A172 (cell line): ENCODE measurements at places on chromosomes 6 and 20.

DNA sequence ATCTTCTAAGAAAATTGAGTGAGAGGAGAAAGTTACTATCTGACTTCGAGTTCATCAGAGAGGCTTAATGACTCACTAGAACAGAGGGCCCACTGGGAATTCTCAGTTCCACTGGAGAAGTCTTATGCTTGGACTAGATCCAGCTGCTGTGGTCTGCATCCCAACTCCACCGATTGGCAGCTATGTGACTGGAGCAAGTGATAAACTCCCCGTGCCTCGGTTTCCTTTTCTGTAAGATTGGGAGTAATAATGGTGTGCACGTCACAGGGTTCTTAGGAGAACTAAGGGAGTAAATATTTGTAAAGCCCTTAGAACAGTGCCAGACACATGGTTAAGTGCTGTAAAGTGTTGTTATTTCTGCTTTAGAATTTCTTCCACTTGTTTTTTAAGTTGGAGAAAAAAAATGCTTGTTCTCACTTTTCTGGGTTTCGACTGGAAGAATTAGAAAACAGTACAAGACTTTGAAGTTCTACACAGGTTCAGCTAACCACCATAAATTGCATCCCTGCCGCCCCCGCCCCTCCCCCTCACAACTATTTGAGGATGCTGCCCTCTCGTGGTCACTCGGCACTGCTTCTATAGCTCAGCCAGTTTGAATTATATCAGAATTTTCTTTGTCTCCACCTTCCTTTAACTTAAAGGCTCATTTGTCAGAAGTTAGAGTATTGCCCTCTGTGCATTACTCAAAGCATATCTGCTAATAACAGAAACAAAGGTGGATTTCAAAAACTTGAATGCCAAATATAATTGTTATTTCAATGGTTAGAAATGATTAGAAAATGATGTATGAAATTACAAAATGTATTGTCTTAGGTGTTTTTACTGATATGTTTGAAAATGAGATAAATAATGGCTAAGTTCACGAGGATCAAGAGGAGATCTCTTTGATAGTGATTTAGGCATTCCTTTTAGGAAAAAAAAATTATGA lies 95.0 kb upstream of the IFNGR1 start:
- peak; percentile 61 for DNase-seq

GRCh38 chr6:161105408-161105807 lies 113.8 kb downstream of the MAP3K4 start:
- DNase-seq, result no peak

DNA sequence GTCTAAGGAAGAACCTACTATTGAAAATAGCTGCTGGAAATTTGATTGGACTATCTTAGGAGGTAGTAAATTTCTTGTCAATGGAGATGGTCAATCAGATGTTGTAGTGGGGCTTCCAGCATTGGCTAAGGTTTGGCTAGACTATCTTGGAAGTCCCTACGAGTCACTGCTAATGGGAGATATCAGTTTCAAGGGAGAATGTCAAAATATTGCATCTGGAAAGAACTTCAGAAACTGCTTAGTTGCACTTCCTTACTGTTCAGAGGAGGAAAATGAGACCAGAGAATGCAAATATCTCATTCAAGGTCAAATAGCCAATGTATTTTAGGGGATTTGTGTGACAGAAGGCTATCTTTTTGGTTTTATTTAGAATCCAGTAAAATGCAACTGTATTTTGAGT lies 53.5 kb upstream of the CCN2 start:
- no peak for DNase-seq

- no peak for DNase-seq
Measured at GRCh38 chr6:12635375-12635774, 81.2 kb upstream of the PHACTR1 start.

GRCh38 chr20:24118441-24119175 lies 130.0 kb upstream of the GGTLC1 start:
- DNase-seq, result peak; percentile 83

GRCh38 chr6:16901782-16902181 lies 140.5 kb upstream of the ATXN1 start:
- DNase-seq, result no peak

- no peak for DNase-seq
Measured at GRCh38 chr20:46361381-46361780, 45.0 kb downstream of the ELMO2 start.
